ENCODE measurements at places on chromosomes 12 and 14.

DNA sequence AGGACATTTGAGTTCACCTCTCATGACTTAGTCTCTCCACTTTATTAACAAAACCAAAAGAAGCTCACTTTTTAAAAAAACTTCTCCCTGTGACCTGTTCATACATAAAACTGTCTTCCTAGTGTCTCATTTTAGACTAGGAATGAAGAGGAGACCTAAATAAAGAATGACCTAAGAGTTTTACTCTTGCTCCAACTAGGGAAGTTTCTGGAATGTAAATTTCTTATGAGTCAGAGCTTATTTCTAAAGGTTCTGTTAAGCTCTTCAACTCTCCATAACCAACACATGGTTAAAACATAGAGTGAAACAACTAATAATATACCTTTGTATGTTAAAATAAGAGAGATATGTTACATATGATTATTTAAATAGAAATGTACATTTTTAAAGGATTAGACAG lies 369.8 kb downstream of the EMP1 start:
- no peak for DNase-seq

DNA sequence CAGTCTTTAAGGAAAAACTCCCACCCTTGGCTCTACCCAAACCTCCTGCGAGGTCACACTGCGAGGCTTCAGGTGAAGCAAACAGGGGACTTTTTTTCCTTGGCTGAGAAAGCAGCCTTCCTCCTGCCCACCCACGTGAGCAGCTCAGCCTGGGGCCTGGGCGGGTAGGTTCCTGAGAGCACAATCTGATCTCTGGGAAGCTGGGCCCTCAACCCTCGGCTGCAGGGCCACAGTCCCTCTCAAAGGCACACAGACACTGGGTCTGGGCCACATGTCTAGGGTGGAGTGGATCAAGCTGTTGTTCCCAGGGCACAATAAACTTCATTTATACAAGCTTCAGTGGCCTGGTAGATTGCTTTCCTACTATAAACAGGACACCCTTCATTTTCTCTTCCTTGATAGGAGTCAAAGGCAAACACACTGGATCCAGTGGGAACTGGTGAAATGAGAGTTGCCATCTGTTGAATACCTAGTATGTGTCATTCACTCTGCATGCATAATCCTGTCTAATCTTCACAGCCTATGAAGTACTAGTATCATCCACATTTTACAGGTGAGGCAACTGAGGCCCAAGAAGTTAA lies 41.3 kb upstream of the PNMA1 start:
- no peak for DNase-seq

GRCh38 chr14:33237115-33237740 lies 298.5 kb downstream of the NPAS3 start:
- DNase-seq, result no peak

DNA sequence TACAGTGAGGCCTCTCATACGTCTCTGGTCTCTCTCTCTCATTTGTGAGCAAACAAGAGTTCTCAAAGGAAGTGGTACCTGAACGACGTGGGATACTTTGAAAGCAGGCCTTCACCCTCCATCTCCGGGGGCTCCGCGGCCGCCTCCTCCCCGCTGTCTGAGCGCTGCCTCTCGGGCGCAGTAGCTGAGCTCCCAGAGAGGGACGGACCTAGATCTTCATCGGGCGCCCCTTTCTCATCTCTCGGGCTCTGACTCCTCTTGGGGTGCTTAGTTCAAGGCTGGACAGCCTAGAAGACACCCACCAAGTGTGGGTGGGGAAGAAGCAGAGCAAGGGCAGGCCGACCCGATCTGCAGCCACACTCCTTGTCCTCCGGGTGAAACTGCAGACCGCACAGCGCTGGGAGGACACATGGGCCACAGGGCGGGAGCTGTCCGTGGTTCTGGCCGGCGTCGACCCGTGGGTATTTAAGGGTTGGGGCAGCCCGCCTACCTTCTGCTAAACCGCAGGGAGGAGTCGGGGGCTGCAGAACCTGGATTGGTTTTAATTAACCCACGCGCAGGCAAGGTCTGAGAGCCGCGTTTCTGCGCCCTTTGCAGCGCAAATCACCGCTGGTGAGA lies 92.7 kb downstream of the PAH start:
- DNase-seq, result no peak

DNA sequence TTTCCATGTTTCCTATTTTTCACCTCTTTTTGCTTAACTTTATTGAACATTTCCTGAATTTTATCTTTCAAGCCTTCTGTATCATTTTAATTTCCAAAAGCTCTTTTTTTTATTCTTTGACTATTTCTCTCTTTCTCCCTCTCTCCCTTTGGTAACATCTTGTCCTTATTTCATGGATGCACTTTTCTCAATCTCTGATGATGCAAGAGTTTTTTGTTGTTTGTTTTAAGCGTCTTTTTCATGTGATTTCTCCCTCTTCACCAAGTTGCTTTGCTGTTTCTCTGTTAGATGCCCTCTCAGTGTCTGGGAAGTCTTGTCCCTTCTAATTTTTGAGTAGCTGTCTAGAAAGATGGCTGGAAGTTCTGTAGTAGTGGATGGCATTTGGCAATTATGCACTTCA lies 62.6 kb downstream of the ANO6 start:
- no peak for DNase-seq

DNA sequence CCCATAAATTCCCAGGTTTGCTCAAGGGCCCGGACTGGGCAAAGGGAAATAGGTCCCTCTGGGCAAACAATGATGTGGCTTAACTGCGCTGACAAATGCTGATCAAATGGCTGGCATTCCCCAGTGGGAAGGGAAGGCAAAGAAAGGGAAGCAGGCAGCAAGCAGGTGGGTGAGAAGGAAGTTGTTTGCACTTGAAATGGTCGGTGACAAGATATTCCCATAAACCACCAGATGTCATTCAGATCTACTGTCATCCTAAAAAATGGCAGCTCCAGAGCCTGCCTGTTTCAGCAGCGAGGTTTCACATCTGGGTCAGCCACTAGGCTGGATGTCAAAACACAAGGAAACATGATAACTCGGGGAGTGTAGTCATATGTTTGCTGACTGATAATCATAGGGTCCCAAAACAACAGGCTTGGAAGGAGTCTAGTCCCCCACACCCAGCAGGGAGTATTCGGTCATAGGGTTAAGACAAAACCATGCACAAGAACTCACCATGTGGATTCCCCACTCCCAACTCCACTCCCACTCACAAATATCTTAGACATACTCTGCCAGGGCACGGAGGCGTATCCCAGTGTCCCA lies 37.9 kb upstream of the MDM1 start:
- no peak for DNase-seq

- DNase-seq, result no peak
Measured at GRCh38 chr12:69533844-69534243, 51.4 kb upstream of the CCT2 start.

GRCh38 chr14:22837750-22838538 lies 1.6 kb downstream of the MMP14 start:
- no peak for DNase-seq

DNA sequence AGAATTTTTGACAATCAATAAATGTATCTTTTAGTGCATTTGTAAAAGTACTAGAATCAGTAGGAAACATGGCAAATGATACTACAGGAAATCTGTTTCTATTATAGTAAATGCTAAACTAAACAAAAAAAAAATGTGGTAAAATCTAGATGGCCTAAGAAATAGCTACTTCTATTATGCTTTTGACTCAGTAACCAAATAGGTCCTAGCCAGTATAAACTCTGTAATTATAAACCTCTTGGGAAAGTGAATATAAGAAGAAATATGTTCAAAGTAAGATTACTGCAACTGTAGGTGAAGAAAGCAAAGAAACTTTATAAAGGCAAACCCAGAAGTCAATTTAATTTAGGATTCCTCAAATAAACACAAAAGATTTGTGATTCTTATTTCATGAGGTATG lies 581.2 kb downstream of the LRFN5 start:
- no peak for DNase-seq

DNA sequence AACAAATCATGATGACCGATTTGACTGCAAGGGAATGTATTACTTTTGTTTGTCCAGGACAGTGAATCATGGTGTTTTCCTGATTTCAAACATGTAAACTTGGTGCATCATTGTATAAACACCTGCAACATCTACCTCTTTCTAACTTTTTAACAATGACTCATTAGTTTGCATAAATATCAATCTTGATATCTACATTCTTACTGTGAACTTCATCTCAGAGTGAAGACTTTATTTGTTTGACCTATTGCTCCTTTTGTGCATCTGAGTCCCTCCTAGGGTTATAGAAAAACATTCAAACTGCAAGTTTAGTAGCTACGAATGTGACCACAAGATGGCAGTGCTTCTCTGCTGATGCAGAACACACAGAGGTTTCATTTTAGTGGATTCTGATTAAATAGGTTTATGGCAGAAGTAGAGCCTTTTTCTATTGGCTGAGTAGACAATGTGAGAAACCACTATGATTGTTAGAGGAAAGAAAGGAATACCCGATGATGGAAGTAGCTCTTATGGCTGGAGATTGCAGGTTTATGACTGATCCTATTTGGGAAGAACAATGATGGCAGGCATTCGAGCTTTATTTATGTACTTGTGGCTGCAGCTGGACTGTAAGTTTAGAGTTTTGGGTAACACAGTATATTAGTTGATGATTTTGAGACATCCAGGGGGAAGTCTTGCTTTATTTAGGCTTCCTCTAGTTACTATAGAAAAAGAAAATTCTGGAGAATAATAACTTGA lies 244.2 kb upstream of the OR4E1 start:
- DNase-seq, result no peak
